H4 (cell line): ENCODE measurements at places on chromosomes 12 and 14. TPM values are rescaled to one million over a fixed set of nuclear protein-coding genes. Genes with fewer than 3 reads are reported as not detected.

DNA sequence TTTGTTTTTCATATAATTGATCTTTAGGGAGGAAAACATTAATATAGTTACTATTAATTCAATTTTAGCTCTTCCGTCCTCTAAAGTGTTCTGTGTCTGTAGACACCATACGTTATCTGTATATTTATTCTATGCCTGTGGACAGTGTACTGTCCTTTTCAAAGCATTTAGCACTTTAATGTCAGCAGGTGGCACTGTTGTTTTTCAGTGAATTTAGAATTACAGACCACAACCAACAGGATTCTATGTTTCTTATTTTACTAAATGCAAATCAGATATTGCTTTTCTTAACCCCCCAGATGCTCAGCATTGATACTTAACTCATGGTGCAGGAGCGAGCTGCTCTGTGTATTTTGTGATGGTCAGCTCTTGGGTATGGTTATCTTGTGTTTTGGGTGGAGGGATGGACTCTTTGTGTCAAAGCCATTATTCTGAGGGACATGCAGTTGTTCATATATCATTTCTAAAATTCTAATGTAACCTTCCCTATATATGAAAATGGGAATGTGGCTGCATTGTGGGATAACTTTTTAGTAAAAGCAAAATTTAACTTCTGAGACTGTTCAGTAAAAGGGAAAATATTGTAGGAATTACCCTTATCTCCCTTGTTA lies 65.2 kb downstream of the PAPOLA start:
- peak; percentile 24 for DNase-seq

- DNase-seq, result no peak
Observed at GRCh38 chr12:29226616-29227015, 77.5 kb downstream of the FAR2 start.

DNA sequence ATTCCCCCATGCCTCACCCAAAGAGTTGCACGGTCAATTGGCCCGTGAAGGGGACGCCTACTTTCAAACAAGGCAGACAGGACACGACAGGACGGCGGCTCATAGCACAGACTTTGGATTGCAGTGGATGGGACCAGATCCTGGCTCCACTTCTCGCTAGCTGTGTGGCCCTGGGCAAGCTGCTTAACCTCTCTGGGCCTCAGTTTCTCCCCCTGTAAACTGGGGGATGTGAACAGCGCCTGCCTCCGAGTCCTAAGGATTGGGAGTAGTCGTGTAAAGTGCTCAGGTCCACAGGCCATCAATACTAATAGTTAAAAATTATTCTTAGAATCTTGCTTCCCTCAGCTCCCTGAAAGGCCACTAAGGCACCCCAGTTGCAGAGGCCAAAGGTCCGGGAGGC lies 13.1 kb downstream of the RHOF start:
- no peak for DNase-seq

DNA sequence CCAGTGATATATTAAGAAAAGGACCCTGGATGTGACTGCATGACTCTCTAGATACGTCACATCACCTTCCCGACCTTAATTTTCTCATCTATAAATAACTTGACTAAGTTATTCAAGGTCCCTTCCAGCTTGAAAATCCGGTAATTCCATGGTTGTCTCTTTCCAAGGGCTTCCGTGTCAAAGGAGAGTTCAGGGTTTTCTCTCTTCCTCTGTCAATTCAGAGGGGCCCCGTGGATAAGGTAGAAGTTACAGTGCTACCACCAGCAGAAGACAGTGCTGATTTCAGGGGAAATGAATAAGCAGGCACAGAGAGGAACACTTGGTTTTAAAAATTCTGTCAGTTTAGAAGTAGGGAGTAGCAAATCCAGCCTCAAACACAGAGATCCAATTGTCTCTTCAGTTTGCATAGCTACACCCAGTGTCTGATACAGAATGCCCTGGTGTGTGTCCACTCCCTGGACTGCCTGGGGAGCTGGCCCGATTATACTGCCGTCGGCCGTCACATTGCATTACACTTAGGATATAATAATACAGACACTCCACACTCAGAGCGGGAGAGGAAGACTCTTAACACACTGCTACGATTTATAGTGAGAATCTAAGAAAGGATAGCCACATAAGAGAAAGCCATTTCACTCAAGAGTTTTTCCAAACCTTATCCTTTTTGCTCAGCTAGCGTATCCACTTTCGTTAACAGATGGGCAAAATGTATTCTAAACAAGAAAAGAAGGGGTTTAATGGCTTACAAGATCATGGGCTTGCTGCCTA lies 54.7 kb upstream of the GTF2A1 start:
- no peak for DNase-seq

GRCh38 chr12:127509066-127509778 lies 757.7 kb upstream of the TMEM132C start:
- DNase-seq, result no peak

GRCh38 chr12:1781772-1782171 lies 38.6 kb upstream of the LRTM2 start:
- DNase-seq, result no peak

RTL1 gene
- 0.58 TPM in 1 of 2 replicates, not detected in the other for total RNA-seq

ACOT6 gene
- not detected in 2 replicates for total RNA-seq

P3H3 gene
- total RNA-seq, result 29.5 and 35.2 TPM in 2 replicates
